ENCODE measurements at places on chromosomes 11 and 22. TPM values are rescaled to one million over a fixed set of nuclear protein-coding genes. Genes with fewer than 3 reads are reported as not detected.

Gene GPHA2
- total RNA-seq = not detected

Gene CSRP3
- 0.31 TPM for total RNA-seq

Gene NAP1L4
- total RNA-seq = 207 TPM

Gene ACRV1
- total RNA-seq = 0.31 TPM

Gene SULT4A1
- 51.6 TPM for total RNA-seq

Gene ACP2
- total RNA-seq = 28.1 TPM

Gene BDNF
- 0.78 TPM for total RNA-seq
